Lung microvascular endothelial cell (primary cell): ENCODE measurements at places on chromosomes 7 and 10.

DNA sequence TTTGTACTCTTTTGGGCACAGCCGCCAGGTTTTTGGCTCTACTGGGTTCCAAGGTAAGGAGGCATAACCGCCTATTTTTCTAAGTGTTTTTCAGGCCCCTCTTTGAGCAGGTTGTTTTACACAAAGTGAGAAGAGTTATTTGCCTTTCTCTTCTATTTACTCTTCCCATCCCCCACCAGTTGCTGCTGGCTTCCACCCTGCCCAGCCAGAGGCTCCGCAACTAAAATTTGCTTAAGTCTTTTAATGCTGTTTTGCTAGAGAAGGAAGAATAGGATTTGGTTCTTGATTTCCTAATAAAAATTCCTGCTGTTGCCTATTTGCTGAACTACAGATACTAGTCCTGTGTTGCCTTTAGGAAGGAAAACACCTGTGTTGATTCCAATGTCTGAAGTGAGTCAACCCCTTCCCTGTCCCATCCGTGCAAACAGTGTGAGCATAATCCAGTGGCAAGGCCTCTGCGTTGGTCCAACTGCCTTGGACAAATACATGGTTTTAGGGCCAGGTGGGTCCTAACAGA lies 1.9 kb downstream of the PLA2G12B start:
- no peak for DNase-seq

DNA sequence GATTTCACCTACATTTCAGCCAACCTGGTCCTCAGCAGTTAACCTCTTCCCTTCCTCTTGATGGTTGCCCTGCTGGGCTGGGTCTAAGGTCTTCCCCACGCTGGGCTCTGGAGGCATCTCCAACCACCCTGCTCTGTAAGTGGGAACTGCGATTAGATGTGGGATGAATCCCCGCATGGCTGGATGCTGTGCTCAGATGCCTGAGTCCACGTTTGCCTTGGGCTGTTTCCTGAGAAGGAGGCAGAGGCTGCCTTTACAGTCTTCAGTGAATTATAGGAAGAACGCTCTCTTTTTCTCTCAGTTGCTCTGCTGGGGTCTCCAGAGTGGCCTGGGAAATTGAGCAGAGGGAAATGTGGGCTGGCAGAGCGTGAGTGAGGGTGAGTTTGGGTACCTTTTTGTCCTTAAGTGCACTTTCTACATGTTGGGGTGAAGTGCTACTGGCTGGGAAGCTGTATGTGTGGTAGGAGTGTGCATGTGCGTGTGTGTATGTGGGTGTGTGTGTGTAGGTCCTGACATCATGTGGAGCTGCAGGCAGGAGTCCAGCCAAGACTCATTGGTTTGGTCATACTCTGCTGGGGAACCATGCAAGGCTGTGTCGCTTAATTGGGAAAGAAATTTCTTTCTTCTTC lies 1.5 kb downstream of the GIMAP8 start:
- peak; percentile 69 for DNase-seq

DNA sequence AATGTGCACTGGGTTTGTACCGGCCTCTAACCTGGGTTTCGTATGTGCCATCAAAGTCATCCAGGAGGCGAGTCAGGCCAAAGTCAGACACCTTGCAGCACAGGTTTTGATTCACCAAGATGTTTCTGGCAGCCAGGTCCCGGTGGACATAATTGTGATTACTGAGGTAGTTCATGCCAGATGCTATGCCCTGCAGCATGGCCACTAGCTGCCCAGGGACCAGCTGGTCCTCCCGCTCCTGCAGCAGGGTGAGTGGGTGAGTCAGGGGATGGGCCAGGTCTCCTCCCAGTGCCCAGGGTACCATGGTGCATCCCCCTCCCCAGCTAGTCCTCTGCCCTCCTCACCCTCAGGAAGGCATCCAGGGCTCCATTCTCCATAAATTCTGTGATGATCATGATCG lies 13.6 kb downstream of the ZYX start:
- no peak for DNase-seq

GRCh38 chr7:24464861-24465260 lies 108.4 kb upstream of the PALS2 start:
- no peak for DNase-seq

- DNase-seq, result no peak
Observed at GRCh38 chr10:103799341-103799740, 56.0 kb downstream of the SH3PXD2A start.

GRCh38 chr10:110036640-110037039 lies 28.9 kb downstream of the ADD3 start:
- DNase-seq, result no peak

DNA sequence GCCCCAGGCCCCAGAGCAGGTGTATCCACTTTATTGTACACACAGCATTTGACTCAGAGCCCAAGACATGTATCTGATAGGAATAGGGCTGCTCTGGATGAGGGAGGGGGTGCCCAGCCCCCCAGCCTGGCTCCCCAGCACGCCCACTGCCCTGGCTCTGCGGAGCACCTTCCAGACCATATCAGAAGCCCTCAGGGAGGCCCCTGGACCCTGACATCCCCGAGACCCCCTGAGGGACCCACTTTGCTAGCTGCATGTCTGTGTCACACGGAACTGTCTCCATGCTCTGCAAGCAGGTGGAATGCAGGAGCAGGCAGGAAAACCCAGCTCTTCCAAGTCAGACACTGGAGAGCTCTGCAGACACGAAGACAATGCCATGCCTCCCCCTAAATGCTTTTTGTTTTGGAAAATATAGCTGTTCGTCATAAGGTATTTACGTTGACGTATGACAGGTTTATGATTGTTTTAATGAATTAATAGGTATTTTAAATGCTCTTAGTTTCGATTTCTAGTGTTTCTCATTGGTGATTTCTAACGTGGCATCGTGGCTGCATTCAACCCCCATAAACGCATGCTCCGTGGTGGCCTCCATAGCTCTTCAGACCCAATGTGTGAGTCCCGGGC lies 92.8 kb upstream of the INSIG1 start:
- no peak for DNase-seq

GRCh38 chr10:13852872-13853271 lies 266.1 kb downstream of the PRPF18 start:
- DNase-seq, result no peak

- peak; percentile 95 for DNase-seq
Observed at GRCh38 chr7:831596-832166, 595 bp upstream of the SUN1 start.

GRCh38 chr7:72028267-72028666 lies 383.9 kb downstream of the CALN1 start:
- DNase-seq, result no peak

DNA sequence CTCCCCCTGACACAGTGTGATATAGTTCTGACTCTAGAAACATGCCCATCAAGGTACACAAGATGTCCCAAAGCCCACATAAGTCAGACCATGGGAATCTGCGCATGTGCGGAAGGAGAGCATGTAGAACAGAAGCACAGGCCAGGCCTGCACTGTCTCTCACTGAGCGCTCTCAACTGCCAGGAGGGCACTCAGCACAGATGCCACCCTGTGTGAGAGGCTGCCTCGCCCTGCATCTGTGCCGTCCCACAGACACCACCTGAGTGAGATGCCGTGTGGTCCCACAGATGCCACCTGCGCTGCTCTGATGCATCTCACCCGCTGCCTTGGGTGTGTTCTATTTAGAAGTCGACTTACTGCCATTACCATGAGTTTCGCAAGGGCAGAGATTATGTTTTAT lies 98.4 kb downstream of the VOPP1 start:
- DNase-seq, result no peak

GRCh38 chr7:81062755-81063154 lies 143.9 kb upstream of the SEMA3C start:
- DNase-seq, result no peak

- DNase-seq, result no peak
Observed at GRCh38 chr10:62183442-62183841, 85.2 kb downstream of the RTKN2 start.
